Activated CD8-positive, alpha-beta memory T cell treated with anti-CD3 and anti-CD28 coated beads for 1 hour (primary cell): ENCODE measurements at places on chromosomes 7 and 10.

DNA sequence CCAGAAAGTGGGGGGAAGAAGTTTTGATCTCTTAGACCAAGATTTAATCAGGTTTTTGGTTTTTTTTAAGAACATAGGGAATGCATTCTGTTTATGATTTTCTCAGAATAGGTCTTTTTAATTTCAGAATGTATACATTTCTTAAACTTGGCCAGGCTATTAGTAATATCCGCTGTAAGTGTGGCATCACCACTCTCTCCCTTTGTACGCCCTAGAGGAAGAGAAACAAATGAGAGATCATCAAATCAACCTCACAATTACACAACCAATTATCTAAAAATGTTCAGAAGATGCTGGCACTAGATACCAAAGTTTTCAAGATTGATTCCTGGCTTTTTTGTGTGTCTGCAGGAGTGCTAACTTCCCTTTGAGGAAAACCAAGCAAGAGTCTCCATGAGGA is 70.0 kb downstream of the KLF6 start:
- DNase-seq, result no peak

DNA sequence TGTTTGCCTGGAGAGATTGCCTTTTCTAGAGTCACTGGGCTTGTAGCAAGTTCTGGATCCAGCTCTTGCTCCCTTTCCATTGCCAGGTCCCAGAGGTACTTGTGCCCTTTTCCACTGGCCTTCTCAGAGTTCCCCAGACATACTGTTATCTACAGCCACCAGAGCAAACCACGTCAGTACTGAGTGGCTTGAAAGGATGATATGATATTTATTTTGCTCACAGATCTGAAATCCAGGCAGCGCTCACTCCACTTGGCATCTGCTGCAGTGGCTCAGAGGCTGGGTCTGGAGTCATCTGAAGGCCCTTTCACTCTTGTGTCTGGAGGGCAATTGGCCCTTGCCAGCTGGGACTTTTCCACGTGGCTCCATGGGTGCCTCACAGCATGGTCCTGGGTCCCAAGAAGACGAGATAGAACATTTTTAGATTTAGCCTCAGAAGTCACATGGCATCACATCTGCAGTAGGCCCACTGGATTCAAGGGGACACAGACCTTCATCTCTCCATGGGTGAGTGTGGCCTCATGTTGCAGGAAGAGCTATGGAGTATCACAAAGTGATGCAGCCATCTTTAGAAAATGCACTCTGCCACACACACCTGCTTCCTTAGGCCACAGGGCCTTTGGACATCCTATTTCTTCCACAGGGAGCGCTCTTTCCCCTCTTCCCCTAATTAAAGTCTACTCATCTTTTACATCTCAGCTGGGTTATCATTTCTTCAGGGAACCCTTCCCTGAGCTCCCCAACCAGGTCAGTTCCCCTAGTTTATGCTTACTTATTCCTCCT is 22.9 kb upstream of the TCF7L2 start:
- no peak for DNase-seq

GRCh38 chr10:64316416-64316815 is 795.2 kb downstream of the REEP3 start:
- DNase-seq, result no peak

GRCh38 chr7:95632609-95633008 is 36.3 kb upstream of the PDK4 start:
- no peak for DNase-seq

DNA sequence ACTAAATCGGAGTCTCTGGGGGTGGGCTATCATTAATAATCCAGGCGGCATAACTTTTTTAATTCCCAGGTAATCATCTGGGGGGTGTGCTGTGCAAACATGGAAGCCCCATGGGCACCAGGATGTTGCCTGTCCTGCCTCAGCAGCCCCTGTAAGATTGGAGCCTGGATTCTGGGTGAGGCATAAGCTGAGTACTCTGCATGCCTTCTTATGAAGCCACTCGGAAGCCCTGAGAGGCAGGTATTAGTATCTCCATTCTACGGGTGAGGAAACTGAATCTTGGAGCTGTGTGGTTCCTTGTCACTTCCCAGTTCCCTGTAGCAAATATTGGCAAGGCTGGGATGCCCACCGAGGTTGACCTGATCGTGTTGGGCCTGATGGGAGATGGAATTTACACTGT is 7.4 kb upstream of the OPN4 start:
- no peak for DNase-seq

DNA sequence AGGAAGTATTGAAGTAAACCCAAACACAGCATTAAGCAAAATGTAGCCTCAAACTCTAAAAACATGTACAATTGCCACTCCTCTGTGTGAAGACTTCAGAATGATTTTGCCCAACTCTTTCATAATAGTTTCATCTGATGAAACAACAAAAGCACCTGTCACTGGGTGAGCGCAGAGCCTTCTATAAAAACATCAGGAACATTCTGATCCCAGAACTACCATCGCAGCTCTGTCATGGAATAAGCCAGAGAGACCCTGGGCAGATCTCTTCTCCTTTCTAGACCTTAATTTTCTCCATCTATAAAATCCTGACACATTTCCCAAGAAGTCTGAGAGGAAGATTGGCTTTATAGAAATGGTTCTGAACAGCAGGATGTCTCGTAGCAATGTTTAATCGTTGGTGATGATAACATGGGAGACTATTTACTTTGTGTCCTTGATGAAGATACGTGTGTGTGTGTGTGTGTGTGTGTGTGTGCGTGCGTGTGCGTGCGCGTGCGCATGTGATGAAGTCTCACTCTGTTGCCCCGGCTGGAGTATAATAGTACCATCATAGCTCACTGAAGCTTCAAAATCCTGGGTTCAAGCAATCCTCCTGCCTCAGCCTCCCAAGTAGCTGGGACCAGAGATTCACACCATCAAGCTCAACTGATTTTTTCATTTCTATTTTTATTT is 198.0 kb downstream of the KIAA1217 start:
- DNase-seq, result no peak

DNA sequence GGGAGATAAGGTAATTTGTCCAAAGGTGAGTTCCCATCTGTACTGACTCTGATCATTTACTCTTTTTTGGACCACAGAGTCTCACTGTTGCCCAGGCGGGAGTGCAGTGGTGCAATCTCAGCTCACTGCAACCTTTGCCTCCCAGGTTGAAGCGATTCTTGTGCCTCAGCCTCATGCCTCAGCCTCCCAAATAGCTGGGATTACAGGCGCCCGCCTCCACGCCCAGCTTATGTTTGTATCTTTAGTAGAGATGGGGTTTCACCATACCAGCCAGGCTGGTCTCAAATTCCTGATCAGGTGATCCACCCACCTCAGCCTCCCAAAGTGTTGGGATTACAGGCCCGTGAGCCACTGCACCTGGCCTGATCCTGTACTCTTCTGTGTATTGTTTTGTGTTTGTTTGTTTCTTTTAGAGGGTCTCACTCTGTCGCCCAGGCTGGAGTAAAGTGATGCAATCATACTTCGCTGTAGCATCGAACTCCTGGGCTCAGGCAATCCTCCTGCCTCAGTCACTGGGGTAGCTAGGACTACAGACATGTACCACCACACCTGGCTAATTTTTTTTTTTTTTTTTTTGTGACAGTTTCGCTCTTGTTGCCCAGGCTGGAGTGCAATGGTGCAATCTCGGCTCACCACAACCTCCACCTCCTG is 2.4 kb downstream of the NOLC1 start:
- no peak for DNase-seq

GRCh38 chr10:51250278-51250920 is 176.1 kb downstream of the PRKG1 start:
- DNase-seq, result no peak

DNA sequence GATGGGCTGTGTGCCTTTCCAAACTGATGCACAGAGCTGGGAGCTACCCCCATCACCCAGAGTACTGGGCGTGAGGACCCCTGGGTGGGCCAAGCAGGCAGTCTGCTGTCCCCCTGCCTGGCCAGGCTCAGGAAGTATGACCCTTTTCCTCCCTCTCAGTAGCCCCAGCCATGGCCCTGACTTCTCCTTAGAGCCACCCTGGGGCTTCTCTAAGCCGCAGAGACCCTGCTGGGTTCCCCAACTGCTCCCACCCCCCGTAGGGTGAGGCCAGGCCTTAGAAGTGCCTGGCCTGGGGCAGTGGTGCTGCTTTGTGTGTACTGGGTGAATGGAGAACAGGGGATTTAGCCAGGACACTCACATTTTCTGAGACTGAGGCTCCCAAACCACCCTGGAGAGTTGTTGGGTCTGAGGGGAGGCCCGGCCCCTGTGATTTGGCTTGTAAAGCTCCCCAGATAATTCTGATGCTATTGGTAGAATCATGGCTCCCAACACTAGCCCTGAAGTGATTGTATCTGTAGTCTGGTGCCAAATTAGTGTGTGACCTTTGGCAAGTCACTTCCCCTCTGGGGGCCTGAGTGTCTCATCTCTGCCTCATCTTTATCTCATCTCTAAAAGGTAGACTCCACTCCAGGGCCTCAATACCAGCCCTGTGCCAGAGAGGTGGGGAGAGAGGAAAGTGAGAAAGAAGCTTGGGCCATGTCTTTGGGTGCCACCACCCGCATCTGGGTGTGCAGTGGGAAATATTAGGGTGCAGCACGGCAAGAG is 99.7 kb upstream of the PPIF start:
- no peak for DNase-seq

DNA sequence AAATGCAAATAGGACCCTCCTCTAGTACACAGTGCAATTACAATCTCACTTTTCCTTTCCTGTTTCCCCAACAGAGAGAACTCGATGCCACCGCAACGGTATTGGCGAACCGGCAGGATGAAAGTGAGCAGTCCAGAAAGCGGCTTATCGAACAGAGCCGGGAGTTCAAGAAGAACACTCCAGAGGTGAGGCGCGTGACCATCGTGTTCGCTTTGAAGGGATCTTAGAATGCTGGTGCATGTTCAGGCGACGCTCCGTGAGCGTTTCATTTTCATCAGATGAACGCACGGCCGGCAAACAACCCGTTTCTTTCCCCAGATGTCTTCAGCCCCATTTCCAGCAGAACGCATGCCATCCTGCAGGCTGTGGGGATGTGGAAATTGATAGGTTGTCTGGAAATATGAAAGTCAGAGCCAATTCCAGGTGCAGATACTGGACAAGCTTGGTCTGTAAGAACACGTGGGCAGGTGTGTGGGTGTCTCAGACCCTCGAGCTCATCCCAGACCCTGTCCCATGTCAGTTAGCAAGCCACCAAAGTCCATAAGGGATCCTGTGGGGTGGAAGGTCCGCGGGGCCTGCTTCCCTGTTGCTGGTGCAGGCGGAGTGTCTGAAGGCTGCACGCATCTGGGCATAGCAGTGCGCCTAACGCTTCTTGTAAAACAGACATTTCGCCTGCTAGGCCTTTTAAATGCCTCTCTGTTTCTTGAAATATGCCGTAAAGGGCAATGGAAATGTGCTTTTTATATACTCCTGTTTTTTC is 98.8 kb downstream of the CUX1 start:
- no peak for DNase-seq

DNA sequence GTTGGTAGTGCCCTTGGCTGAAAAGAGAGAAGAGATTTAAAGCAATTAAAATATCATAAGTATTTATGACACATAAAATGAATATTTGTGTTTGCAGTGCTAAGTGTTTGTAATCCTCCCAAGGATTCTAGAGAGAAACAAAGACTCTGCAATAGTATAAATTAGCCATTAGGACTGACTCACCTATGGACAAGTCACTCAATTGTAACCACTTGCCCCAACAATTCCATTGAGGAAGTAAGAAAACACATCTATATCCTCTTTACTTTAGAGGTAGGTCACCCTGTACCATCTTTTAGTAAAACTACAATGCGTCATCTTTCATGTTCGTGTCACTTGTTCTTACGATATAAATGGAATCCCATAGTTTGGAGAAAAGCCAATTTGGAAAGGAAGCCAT is 85.7 kb upstream of the INHBA start:
- no peak for DNase-seq

DNA sequence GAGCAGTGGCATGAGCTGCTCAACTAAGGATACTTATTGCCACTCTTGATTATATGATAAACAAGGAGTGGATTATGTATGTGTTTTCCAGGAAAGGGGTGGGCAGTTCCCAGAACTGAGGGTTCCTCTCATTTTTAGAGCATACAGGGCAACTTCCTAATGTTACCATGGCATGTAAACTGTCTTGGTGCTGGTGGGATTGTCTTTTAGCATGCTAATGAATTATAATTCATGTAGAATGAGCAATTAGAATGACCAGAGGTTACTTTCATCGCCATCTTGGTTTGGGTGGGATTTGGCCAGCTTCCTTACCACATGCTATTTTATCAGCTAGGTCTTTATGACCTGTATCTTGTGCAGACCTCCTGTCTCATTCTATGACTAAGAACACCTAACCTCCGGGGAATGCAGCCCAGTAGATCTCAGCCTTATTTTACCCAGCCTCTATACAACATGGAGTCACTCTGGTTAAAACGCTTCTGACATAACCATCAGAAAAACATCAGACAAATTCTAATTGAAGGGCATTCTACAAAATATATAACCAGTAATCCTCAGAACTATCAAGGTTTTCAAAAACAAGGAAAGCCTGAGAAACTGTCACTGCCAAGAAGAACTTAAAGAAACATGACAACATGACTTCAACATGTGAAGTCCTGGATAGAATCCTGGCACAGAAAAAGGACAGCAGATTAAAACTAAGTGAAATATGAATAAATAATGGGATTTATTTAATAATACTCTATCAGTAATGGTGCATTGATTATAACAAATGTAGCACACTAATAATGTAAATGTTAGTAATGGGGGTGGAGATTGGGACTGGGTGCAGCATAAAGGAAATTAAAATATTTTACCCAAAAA is 365.0 kb downstream of the SEMA3D start:
- no peak for DNase-seq

DNA sequence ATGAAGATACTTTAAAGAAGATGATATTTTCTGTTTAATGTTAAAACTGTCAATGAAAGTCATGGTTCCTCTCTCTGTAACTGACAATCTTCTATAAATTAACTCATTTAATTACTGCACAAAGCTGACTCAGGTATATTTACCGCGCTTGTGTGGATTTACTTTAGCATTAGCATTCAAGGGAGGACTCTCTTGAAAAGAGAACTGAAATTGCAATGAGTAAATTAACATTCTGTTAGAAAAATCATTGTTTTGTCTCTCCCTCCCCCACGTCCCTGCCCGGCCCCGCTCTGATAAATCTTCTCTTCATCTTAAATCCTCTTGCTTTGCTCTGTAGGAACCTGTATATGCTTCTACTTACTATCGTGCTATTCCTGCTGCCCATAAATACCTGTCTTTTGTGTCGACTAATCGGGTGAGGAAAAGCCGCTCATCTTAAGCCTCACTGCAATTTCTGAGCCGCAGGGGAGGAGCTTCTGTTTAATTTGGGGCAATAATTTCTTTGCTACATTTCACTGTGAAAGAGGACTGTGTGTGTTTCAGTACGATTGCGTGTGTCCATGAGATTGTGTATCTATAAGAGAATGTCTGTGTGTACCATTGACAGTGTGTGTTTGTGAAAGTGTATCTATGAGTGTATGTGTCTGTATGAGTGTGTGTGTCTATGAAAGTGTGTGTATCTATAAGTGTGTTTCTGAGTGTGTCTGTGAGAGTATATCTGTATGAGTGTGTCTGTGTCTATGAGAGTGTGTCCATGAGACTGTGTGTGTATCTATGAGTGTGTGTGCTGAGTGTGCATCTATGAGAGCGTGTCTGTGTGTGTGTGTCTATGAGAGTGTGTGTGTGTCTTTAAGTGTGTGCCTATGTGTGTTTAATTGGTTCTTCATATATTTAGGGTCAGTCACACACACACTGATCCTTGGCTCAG is 46.5 kb upstream of the LYZL2 start:
- no peak for DNase-seq
